MG63 (cell line): ENCODE measurements at places on chromosomes 7 and 10. TPM values are rescaled to one million over a fixed set of nuclear protein-coding genes. Genes with fewer than 3 reads are reported as not detected.

- DNase-seq = no peak
Measured at GRCh38 chr10:32163762-32164148, 107.5 kb upstream of the KIF5B start.

Gene FBXL13
- total RNA-seq = 0.25 and 1.3 TPM in 2 replicates

GRCh38 chr7:48634116-48634632 lies 290.2 kb upstream of the CDC14C start:
- no peak for DNase-seq

Gene ADAMTS14
- 1.6 and 2.7 TPM in 2 replicates for total RNA-seq

Gene SCART1
- total RNA-seq = 0.35 and 1.5 TPM in 2 replicates

DNA sequence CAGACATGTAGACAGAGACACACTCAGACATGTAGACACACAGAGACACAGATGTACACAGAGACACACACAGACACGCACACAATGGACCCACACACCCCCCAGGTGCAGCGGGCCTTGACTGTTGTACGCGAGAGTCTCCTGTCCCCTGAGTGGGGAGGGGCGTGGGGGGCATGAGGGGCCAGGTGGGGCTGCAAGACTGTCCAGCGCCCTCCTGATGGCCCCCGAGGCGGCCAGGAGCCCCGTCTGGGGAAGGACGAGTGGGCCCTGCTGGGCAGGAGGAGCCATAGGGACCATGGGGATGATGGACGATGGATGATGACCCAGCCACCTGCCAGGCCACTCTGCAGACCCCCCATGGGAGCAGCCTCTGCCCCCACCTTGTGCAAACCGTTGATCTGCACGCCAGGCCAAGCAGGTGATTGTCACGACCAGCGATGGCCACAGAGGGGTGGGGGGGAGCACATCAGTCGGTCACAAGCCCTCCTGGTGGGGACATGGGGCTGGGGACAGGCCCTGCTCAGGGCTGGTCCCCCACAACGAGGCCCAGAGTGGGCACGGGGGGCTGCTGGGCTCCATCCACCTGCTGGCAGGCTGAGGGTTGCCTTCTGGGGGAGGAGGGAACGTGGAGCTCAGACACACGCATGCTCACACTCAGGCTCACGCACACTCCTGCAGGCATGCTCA lies 11.6 kb downstream of the VENTX start:
- no peak for DNase-seq

- no peak for DNase-seq
Measured at GRCh38 chr7:44695756-44696155, 52.9 kb upstream of the ZMIZ2 start.

DNA sequence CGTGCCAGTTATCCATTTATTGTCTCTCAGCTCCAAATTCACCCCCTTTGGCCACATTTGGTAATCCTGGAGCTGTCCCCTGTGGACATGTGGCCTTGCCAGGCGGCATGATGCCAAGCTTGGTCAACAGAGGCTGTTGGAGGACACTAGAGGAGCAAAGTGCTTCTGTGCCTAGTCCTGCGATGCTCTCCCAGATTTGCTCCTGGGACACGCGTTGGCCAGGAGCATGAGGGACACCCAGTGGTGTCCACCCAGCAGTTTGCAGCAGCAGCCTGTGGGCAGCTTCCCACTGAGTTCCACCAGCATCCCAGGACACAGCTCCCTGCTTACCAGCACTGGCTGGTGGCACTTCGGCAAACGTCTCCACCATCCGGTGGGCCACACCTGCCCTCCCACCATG lies 55.5 kb upstream of the STEAP1B start:
- DNase-seq = no peak

- DNase-seq = no peak
Measured at GRCh38 chr7:98329791-98330373, 48.4 kb downstream of the BRI3 start.
